ENCODE measurements at places on chromosomes 7 and 10.

GRCh38 chr7:47266799-47267198 is 315.1 kb downstream of the TNS3 start:
- no peak for DNase-seq

- no peak for DNase-seq
Measured at GRCh38 chr10:112353046-112353445, 20.9 kb upstream of the ACSL5 start.

GRCh38 chr10:67622984-67623383 is 73.0 kb downstream of the CTNNA3 start:
- DNase-seq: no peak

- DNase-seq: no peak
Measured at GRCh38 chr7:110633313-110633712, 457.6 kb upstream of the LRRN3 start.

- peak; percentile 65 for DNase-seq
Measured at GRCh38 chr10:60942788-60943315, 1.1 kb downstream of the RHOBTB1 start.

DNA sequence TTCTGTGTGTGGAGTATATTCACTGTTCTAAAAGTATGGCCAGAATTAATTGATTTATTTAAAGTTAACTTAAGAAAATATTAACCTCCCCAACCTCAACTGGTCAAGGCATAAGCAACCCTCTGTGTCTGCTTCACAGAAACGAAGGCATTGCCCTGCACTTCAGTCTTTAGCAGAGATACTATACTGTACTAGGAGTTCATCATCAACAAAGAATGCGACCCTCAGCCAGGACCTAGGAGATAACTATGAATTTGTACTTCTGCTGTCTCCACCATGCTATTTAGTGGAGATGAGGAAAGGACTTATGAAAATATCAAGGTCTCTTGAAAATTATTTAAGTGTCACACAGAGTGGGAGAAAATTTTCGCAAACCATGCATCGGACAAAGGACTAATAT is 35.7 kb upstream of the SEMA3D start:
- DNase-seq: no peak

DNA sequence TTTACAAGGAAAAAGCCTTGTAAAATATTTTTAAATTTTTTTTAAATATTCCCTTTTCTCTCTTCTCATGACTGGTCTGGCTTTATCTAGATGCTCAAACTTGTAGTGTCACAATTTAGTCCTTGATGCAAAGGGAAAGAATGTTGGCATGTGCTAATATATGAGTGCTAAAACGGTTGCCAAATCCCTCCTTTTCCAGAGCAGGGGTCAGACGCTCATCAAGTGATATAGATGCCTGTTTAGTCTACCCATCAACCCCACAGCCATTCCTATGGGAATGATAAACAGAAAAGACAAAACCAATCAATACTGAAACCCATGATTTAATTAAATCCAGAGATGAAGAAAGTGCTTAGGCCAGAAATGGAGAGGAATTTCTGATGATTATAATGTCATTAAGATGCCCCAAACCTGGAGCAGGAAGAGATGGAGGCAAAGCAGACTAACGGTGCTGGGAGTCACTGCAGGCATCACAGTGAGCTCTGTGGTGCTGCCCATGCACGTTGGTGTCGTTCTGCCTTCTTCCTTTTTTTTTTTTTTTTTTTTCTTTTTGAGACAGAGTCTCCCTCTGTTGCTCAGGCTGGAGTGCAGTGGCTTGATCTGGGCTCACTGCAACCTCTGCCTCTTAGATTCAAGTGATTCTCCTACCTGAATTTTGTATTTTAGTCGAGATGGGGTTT is 210.1 kb upstream of the STK17A start:
- no peak for DNase-seq

GRCh38 chr7:136138991-136139390 is 161.8 kb upstream of the MTPN start:
- DNase-seq: no peak

DNA sequence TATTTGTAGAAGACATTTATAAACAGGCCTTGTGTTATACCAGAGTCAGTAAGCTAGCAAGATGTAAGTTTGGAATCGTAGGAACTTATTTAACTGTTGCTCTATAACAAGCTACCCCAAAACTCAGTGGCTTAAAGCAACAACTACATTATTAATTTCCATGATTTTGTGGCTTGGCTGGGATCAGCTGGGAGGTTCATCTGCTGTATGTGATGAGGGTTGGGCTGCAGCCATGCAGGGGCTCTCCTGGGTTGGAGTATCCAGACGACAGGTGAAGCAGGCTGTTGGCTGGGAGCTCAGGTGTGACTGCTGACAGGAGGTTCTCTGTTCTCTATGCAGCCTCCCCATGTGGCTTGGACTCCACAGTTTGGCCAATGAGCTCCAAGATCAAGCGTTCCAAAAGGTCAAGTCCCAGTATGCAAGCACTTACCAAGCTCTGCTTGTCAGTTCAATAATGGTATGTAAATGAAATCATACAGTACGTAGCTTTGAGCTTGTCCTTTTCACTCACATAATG is 52.4 kb downstream of the GPR26 start:
- no peak for DNase-seq

GRCh38 chr10:125479059-125479458 is 203.9 kb downstream of the TEX36 start:
- no peak for DNase-seq

GRCh38 chr10:35379226-35380137 is 43.2 kb downstream of the CCNY start:
- peak; percentile 50 for DNase-seq

GRCh38 chr10:816958-817357 is 114.5 kb downstream of the LARP4B start:
- DNase-seq: no peak

- no peak for DNase-seq
Measured at GRCh38 chr10:1492641-1493040, 244.7 kb downstream of the ADARB2 start.

- no peak for DNase-seq
Measured at GRCh38 chr10:52318822-52319464, 4.9 kb downstream of the DKK1 start.

DNA sequence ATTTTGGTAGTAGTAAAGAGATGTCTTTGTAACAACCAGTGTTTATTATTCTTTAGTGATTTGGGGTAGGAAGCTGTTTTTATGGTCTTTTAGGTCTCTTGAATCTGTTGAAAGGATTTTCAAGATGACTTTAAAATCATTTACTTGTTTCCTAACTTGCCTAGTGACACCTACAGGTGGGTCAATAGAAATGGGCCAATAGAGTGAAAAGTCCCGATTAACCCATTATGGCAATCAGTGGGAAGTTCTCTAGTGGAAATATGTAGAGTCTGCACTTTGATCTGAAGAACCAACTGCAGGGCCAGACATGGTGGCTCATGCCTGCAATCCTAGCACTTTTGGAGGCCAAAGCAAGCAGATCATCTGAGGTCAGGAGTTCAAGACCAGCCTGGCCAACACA is 374.7 kb upstream of the BMPER start:
- DNase-seq: no peak

- no peak for DNase-seq
Measured at GRCh38 chr10:121232494-121232893, 365.8 kb downstream of the FGFR2 start.

GRCh38 chr7:45048748-45049147 is 40.0 kb downstream of the NACAD start:
- DNase-seq: no peak

DNA sequence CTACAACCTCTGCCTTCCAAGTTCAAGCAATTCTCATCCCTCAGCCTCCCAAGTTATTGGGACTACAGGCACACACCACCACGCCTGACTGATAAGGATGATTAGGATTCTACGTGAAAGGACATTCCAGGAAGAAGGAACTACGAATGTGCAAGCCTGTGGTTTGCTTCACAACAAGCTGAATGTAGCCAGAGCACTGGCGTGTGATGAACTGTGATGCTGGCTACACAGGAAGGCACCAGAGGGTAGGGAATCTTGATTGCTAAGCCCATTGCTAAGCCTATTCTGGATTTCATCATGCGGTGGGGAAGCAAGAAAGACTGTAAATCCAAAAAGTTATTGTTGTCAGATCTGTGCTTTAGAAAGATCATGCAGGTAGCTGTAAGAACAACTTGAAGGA is 72.3 kb upstream of the SRRM3 start:
- DNase-seq: peak; percentile 41

- no peak for DNase-seq
Measured at GRCh38 chr10:130425881-130426435, 289.8 kb downstream of the GLRX3 start.

- DNase-seq: no peak
Measured at GRCh38 chr10:9834434-9834833, 1183.2 kb upstream of the CELF2 start.

- peak; percentile 95 for DNase-seq
Measured at GRCh38 chr10:70561070-70561469, 41.5 kb downstream of the PRF1 start.

- DNase-seq: no peak
Measured at GRCh38 chr10:103667356-103667755, 173.9 kb downstream of the NEURL1 start.

- no peak for DNase-seq
Measured at GRCh38 chr7:143259765-143260164, 3.5 kb upstream of the GSTK1 start.

DNA sequence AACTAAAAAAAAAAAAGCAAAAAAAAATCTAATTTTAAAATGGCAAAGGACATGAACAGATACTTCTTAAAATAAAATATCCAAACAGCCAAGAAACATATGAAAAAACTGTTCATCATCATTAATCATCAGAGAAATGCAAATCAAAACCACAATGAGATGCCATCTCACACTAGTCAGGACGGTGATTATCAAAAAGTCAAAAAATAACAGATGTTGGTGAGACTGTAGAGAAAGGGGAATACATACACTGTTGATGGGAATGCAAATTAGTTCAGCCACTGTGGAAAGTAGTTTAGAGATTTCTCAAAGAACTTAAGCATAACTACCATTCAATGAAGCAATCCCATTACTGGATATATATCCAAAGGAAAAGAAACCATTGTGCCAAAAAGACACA is 30.2 kb downstream of the COBL start:
- no peak for DNase-seq

GRCh38 chr7:84821671-84822534 is 365.0 kb downstream of the SEMA3D start:
- DNase-seq: no peak

- DNase-seq: no peak
Measured at GRCh38 chr7:151451626-151452571, 12.0 kb upstream of the CRYGN start.

DNA sequence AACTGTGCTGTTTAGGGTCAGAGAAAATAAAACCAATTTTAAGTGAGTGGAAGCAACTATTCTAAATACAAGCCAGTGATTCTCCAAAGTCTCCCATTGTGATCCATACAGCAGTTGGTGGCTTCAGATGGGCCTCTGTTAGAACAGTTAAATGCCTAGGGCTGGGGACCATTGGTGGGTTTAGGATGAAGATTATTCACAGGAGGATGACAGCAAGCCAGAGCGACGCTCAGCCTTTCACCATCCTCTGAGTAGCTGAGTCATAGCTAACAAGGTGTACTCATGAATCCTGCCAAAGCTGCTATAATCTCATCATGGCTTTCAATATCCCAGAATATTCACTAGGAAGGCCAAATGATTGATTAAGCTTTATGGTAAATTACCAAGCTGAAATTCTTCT is 39.6 kb downstream of the STARD3NL start:
- DNase-seq: no peak

DNA sequence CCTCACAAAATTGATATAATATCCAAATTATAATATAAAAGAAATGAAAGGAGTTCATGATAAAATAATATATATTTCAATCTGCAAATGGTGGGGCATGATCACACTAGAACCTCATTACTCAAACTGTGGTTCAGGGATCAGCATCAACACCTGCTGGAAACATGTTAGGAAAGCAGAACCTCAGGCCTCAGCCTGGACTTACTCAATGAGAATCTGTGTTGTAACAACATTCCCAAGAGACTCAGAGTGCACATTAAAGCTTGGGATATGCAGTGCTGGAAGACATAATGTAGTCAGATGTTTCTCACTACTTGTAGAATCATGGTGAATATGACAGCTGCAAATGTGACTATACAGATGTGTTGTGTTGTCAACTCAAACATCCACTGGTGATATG is 81.7 kb upstream of the ITPRID1 start:
- no peak for DNase-seq

GRCh38 chr10:36017137-36017536 is 375.0 kb upstream of the FZD8 start:
- no peak for DNase-seq
